Stimulated activated CD4-positive, alpha-beta T cell treated with anti-CD3 and anti-CD28 coated beads, Interleukin-4, amount 100 ng/mL, for 48 hours (primary cell): ENCODE measurements at places on chromosomes 7 and 10.

DNA sequence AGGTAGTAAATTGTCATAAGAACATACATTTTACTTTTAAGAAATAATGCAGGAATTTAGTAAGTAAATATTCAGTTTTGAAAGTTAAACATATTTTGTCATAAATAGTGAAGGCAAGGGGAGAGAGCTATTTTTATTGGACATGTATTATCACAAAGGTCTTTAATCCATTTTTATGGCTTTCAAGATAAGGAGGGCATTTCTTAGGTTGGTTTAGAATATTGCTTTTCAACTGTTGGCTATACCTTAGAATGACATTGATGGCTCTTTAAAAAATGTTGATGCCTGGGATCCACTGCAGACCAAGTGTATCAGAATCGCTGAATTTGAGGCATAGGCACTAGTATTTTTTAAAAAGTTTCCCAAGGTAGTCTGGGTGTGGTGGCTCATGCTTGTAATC, 34.0 kb downstream of the ADAM22 start:
- DNase-seq, result no peak

GRCh38 chr7:1259621-1260243, 27.1 kb downstream of the UNCX start:
- DNase-seq, result no peak

- no peak for DNase-seq
Measured at GRCh38 chr10:5944389-5945189, 32.8 kb downstream of the IL15RA start.

- no peak for DNase-seq
Measured at GRCh38 chr7:156903232-156903909, 10.4 kb upstream of the LMBR1 start.

- DNase-seq, result no peak
Measured at GRCh38 chr10:27959093-27959715, 39.7 kb downstream of the ODAD2 start.

DNA sequence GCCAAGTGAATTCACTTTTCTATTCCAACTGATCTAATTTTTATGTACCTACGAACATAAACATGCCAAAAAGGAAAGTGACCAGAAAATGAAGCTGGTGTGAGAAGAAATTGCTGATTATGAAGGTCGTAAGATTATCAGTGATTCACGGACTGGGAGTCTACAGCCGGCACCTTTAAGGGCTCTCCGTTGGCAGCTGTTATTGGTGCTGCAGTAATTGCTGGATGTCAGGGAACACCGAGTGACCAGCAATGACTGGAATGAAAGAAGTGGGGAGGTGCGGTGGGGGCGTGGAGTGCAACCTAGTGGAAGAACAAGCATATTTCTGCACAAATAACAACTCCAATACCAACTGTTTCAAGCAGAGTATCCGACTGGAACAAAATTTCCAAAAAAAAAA, 109.8 kb upstream of the TARP start:
- DNase-seq, result no peak

DNA sequence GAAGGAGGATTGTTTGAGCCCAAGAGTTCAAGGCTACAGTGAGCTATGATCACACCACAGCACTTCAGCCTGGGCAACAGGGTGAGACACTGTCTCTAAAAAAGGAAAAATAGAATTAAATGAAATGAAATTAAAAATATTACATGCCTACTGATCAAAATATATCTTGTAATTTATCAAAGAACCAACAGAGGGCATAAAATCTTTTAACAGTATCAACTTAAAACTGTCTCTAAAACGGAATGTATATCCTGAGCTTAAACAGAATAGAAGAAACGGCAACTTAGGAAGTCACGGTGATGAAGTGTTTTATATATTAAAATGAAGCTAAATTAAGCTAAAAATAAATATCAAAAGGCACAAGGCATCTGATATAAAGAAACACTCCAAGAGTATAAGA, 78.8 kb downstream of the MTPAP start:
- DNase-seq, result no peak

- no peak for DNase-seq
Measured at GRCh38 chr7:23001610-23002009, 12.3 kb downstream of the HYCC1 start.

DNA sequence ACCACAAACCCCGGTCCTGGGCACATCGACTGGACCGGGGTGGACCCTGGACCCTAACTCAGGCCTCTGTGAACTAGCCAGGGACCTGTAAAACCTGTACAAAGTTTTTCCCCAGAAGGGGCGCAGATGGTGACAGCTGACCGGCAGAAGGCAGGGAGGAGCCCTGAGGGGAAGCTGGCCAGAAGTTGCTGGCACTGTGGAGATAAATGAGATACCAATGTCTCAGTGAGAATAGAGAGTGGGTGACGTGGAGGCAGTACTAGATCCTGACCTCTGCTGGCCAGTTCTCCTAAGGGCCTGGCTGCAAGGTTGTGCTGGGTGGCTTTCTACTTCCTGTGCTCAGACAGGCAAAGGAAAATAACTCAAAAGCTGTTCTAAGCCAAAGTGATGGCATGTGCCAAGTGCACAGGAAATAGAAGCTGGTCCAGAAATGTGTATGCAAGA, 10.6 kb upstream of the TSPAN14 start:
- no peak for DNase-seq

DNA sequence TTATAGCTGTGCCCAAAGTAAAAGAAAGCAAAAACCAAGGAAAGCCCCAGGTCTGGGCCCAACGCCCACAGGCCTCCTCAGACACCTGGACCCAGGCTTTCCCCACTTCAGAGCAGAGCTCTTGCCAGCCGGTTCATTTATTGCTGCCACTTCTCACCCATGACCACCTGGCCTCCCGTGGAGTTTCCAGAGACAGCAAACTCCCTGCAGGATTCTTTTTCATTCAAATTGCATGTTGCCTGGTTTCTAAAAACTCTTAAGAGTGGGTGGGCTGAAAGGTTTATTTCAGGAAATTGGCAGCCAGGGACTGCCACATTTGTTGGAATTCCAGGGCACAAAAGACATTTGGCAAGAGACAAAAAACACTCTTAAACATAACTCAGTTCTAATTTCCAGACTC, 4.7 kb downstream of the VOPP1 start:
- DNase-seq, result no peak

DNA sequence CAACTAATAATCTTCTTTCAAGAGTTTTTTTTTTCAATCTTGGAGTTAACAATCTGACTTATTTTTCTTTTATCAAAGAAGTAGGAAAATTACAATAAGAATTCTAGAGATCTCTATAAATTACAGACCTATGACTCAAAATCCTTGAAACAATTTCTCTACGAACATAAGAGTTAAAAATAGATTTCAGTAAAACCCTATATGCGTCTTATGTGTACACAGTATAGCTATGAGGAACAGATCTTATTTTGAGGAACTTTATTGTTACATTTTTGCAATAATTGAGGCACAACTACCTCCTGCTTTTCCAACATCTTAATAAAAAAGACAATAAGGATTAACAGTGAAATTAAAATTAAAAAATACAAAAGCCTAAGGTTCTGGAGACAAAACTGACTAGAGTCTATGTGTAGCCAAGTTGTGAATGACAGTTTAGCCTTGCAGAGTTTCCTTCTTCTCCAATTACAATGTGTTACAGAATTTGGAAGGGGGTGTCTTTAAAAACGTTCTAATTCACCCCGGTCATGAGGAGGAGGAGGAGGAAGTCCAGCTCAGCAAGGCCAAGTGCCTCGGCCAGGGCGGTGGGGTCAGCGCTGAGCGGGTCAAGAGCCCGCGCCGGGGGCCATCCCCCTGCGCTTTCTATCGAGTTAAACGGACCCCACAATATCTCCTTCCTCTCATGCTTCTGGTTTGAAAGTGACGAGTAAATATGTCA, 40.5 kb downstream of the AMZ1 start:
- no peak for DNase-seq

- DNase-seq, result no peak
Measured at GRCh38 chr7:120919466-120919865, 31.1 kb upstream of the ING3 start.

- DNase-seq, result no peak
Measured at GRCh38 chr7:142796501-142797390, 26.0 kb downstream of the PRSS2 start.

DNA sequence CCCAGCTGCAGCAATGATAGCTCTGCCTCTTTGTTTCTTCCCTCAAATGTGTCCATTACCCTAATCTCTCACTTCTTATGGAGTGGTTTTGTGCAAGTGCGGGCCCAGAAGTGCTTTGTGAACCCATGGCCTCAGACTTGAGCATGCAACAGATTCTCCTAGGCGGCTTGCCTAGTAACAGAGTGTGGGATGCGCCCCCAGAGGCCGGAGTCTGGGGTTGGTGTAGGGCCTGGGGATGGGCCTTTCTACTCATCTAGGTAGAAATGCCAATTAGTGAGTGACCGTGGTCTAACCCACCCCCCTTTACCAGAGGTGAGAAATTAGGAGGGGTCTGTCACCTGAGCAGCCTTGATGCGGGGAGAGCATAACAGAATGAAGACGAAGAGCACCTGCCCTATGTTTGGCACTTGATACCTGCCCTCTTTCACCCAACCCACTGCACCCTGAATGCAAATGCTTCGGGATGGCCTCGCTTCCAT, 7.0 kb upstream of the IGFBP1 start:
- DNase-seq, result no peak

- peak; percentile 15 for DNase-seq
Measured at GRCh38 chr10:84665883-84666463, 337.6 kb downstream of the CCSER2 start.

DNA sequence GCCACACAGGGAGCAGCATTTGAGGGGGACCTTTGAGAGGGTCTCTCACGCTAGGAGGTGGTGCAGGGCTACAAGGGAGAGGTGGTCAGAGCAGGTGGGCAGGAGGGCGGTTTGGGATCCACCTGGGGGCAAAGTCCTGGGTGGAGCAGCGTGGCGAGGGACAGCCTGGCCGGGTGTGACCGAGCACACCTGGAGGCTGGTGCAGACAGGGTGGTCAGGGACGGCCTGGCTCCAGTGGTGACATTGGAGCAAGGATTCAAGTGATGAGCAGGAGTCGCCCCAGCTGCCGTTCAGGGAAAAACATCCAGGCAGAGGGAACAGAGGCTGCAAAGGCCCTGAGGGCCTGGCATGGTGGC, 36.0 kb downstream of the CLIP2 start:
- no peak for DNase-seq

DNA sequence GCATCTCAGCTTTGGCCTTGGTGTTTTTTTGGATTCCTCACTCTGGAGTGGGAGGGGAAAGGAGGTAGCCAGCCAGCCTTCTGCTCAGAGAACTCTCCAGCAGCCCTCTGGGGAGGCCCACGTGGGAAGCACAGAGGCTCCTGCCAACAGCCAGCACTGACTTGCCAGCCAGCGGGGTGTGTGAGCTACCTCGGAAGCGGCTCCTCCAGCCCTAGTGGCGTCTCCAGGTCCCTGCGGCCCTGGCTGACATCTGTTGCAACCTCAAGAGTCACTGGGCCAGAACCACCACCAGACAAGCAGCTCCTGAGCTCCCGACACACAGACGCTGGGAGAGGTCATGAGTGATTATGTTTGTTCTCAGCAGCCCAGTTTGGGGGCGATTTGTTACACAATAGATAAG, 180.2 kb upstream of the FZD8 start:
- DNase-seq, result no peak

GRCh38 chr10:60910543-60910942, 33.4 kb downstream of the RHOBTB1 start:
- DNase-seq, result no peak

DNA sequence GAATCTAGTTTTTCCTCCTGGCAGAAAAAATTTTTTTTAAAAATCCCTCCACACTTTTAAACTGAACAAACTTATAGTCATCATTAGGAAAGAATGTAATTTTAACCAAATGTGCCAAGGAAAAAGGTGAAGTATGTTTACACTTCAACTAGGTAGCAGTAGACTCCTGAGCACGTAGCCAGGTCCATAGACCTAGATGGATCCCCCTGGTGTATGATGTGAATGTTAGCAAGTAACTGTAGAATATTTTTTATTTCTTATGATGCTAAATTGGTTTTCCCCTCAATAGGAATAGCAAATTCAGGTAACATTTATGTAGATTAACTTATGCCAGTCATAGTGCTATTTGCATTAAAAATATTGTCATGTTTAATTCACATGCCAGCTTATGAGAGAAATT, 19.6 kb downstream of the CABCOCO1 start:
- DNase-seq, result no peak

DNA sequence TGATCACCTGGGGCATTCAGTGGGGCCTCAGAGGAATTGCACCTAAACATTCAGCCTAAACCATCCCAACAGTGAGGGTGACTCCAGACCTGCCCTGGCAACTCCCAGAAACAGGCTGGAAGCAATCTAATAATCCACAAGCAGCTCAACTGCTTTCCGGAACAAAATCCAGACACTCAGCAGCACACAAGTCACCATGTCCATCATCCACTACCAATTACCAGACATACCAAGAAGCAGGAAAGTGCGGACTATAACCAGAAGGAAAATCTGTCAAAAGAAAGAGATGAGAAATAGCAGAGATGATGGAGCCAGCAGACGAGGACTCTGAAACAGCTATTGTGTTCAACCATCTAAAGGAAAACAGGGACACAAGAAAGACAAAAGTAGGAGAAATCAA, 342.6 kb upstream of the ZMIZ1 start:
- no peak for DNase-seq

- no peak for DNase-seq
Measured at GRCh38 chr10:130714742-130715467, 578.7 kb downstream of the GLRX3 start.

DNA sequence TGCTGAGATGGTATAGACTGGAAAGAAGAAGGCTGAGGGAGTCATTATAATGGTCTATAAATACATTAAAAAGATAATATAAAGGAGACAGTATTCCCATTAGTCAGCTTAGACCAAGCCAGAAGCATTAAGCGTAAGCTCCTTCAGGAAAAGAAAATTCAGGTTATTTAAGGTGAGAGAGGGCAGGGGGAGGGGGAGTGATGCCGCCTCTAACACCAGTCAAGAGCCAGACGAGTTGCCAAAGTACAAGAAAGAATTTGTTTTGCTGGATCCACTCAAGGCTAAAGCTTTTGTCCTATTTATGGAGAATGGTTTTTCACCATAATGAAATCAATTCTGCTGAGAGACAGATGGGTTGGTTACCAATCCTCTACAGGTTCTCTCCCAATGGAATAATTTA, 99.3 kb downstream of the CFAP58 start:
- no peak for DNase-seq

- no peak for DNase-seq
Measured at GRCh38 chr7:130273933-130274255, 7.2 kb downstream of the CPA2 start.

- DNase-seq, result no peak
Measured at GRCh38 chr10:5413012-5413938, 918 bp downstream of the NET1 start.
